K562 (cell line): ENCODE measurements at places on chromosomes 16 and 17. TPM values are rescaled to one million over a fixed set of nuclear protein-coding genes. Genes with fewer than 3 reads are reported as not detected.

GRCh38 chr16:84600343-84601229, 17.3 kb downstream of the COTL1 start:
- DNase-seq = peak; percentile 71

DNA sequence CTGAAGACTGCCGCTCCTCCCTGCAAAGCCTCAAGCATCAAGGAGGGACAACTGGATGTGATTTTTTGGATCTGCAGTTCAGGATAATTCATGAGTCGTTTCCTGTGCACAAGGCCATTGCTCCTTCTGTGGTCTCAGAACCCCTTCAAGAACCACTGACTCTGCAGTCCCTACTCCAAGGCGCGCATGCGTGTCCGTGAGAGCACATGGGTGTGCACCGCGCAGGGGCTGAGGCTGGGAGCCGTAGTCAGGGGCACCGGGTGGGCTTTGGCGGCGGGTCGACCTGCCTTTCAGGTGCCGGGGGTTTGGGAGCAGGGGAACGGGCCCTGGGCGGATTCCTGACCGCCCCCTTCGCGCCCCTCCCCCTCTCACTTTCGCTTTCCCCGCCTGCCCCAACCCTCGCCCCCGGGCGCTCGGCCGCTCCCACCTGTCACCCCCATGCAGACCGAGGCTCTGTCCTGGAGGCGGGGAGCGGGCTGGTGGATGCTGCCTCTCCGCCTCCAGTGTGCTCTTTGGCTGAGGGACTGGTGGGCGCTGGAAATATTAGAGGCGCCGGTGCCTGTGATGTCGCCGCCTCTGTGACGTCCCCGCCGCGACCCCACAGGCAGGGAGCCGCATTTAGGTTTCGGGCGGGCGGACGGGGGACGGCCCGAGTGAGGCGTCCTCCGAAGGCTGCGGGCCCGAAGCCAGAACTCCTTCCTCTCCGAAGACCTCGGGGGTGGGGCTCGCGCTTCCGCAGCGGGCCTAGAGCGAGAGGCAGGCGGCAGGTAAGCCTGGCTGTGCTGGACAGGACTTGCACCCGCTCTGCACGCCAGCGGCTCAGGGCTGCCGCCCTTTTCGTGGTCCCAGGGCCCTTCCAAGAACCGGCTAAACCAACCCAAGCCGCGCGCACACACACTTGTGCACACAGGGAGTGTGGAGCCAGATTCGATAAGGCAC, at the start of gene SPATA32:
Gene SPATA32, minus strand, starts transcription at position 518 of the 939 bp plus-strand sequence. Its CDS starts 78 bp downstream, at position 440.
- DNase-seq = no peak

DNA sequence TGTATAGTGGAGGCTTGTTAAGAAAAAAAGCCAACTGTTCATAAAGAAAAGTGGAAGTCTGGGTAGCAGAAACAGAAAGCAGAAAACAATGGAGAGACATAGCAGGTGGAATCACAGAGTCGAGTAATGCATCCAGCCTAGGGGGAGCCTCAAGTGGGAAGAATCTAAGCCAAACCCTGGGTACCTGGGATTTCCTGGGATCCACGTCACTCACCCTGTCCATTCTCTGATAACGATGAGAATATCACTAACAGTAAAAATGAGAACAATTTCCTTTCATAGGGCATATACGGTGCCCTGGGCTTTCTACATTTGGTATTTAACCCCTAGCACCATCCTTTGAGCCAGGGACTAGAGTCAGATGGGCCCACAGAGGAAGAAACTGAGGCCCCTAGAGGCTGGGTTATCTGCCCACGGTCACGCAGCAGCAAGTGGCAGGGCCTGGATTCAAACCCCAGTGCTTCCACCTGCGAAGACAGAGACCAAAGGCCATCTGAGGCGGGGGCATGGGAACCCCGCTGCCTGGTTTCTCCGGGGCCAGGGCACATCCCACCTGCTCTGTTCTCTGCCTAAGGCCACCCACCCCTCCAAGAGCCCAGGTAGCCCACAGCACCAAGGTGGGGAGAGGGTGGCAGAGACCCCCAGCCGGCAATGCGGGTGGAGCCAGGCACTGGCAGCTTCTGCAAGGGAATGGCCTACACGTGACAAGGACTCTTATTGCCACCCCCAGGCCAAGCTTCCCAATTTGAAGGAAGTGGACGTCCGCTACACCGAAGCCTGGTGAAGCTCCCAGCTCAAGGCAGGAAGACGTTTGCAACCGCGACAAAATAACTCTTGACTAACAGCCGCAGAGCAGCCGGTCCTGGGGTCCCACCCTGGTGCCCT, 69.8 kb upstream of the PLCG2 start:
- no peak for DNase-seq

DNA sequence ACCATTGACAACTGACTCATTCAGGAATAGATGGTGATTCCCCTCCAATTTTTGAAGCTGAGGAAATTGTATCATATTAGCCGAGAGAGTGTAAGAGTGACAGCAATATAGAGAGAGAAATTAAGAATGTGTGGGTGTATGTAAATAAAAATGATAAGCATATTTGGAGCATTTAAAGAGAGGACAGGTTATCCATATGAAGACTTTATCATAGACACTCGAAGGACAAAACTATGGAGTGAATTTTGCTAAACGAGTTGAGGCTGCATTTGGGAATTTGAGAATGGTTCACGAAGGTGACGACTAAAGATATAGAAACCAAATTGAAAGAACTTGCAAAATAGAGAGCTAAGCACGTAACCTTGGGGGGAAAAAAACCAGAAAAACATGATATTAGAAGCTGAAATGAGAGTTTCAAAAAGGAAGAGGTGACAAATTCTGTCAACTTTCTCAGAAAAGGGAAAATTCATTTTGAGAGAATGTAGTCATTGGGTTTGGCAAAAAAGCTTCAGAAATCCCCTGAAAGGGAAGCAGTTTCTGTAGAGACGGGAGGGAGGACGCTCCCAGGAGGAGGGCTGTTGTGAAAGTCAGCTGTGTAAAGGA, 129.7 kb downstream of the KCNJ2 start:
- no peak for DNase-seq

- no peak for DNase-seq
Measured at GRCh38 chr16:50981951-50982350, 169.1 kb downstream of the SALL1 start.

- DNase-seq = no peak
Measured at GRCh38 chr17:81103379-81103778, 61.9 kb upstream of the PVALEF start.

GRCh38 chr17:40565769-40566409, 617 bp upstream of the CCR7 start:
- DNase-seq = no peak

DNA sequence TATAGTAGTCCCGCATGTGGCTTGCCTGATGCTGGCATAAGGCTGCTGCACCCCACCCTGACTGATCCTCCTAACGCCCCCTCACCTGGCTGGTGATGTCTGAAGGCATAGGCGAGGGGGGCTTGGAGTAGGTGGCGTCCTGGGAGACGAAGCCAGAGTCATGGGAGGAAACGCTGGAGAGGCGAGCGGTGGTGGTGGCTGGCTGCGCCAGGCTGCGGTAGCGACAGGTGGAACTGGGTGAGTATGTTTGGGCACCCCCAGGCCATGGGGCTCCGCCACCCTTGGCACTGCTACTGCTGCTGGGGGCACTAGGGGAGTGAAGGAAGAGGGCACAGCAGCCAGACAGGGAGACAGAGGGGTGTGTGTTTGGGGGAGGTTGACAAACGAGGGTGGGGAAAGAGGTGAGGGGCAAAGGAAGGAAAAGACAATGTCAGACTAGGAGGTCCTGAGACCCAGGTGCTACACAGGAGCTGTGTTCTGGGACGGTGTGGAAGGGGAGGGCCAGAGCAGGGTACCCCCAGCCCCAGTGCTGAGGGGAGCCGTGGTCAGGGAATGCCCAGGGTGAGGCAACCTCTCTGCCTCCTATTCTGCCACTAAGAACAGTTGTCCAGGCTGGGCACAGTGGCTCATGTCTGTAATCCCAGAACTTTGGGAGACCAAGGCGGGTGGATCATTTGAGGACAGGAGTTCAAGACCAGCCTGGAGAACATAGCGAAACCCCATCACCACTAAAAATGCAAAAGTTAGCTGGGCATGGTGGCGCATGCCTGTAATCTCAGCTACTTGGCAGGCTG, 11.4 kb downstream of the MTSS2 start:
- no peak for DNase-seq

- DNase-seq = no peak
Measured at GRCh38 chr17:43591779-43592562, 45.8 kb upstream of the ETV4 start.

DNA sequence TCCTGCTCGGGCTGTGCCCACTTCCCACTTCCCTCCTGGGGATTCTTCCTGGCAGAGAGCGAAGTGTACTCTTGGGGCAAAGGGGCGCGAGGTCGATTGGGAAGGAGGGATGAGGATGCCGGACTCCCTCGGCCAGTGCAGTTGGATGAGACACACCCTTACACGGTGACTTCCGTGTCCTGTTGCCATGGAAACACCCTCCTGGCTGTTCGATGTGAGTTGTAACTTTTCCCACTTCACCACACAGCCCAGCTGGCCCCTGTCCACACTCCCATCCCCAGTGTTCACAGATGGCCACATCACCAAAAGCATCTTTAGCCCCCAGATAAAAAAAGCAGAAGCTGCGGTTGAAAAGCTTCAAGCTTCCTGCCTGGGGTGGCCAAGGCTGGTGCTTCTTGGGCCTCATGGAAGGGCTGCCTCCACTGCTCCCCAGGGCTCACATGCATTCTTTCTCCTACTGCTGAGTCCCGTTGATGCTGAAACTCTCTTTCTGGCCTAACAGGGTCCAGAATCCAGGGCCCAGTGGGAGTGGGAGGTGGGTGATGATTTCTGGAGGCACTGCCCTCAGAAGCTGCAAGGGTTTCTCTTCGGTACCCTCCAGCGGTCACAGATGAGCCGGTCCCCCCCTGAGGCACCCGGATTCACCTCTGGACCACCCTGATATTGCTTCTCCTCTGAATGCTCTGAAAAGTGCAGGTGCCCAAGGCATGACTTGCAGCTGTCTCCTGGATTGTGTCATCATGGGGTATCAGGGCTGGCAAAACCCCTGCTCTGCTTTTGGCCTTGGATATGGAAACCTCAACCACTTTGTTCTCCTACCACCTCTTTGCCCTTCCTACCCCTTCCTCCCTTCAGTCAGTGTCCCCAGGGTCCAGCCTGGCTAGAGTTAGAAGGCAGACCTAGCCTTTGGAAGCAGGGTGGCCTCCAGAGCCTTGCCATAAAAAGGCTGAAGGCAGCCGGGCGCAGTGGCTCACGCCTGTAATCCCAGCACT, 2.2 kb upstream of the TRAF4 start:
- DNase-seq = peak; percentile 39

- DNase-seq = no peak
Measured at GRCh38 chr17:2405247-2405926, 4.5 kb upstream of the MNT start.

DNA sequence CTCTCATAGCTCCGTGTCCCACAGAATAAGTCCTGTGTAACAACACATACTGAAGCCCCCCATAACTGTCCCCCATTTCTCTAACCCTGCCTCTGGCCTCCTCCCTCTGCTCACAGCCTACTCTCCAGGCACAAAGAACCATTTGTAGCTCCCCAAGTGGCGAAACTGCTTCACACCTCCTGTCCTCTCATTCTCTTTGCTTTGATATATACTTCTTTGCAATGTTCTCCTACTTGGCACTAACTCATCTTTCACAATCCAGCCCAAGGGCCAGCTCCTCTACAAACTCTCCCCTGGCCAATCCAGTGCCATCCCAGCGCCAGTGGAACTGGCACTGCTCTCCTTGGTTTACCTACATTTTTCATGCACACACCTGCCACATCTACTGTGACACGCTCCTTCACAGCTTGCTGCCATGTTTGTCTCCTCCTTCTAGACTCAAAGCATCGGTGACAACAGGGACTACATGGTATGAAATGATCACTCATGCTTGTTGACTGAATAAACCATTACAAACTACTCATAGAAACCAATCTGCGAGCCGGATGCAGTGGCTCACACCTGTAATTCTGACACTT, 12.8 kb downstream of the CYTH1 start:
- DNase-seq = no peak

DNA sequence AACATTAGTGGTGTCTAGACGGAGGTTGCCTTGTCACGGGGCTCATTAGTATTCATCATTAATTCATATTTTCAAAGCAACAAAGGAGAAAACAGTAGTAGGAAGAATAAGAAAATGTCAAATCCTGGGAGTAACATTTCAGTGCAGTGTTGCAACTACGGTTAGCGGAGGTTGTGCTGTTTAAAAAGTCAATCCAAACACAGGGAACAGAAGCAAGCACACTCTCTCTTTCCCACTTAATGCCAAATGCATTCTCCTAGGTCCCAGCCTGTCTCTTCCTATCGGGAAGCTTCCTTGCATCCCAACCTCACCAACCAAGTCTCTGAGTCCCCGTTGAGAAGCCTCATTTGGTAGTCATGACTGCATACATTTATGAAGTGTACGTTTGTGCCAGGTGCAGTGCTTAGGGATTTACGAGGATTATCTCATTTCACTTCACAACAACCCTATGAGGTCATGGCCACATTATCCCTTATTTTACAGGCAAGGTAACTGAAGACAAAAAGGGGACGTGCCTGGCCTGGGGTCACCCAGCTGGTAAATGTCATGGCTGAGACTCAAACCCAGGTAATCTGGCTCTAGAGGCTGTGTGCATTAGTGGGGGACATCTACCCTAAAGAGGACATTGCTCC, 283.6 kb upstream of the SALL1 start:
- no peak for DNase-seq

DNA sequence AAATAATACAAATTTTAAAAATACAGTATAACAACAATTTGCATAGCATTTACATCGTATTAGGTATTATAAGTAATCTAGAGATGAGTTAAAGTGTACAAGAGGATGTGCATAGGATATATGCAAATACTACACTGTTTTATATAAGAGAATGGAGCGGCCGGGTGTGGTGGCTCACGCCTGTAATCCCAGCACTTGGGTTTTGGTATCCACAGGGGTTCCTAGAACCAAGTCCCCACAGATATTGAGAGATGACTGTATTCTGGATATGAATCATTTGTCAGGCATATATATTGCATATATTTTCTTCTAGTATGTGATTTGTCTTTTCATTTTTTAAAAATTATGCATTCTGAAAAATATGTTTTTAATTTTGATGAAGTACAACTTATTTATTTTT, 77.5 kb upstream of the MSI2 start:
- no peak for DNase-seq

GRCh38 chr16:87945351-87946042, 5.7 kb upstream of the BANP start:
- DNase-seq = no peak

Gene KIF1C
- polyA plus RNA-seq = 15.2 and 21.4 TPM in 2 replicates

Gene MMD
- 11.5 and 12.6 TPM in 2 replicates for polyA plus RNA-seq

Gene SDK2
- polyA plus RNA-seq = not detected in 2 replicates

Gene CHAD
- not detected in 2 replicates for polyA plus RNA-seq

Gene BAIAP3
- 1.5 and 4.5 TPM in 2 replicates for polyA plus RNA-seq

Gene MT1E
- polyA plus RNA-seq = 0.81 TPM in 1 of 2 replicates, not detected in the other

Gene RNF222
- not detected in 2 replicates for polyA plus RNA-seq

Gene WIPF2
- 6.5 and 7.9 TPM in 2 replicates for polyA plus RNA-seq
